T-helper 17 cell (primary cell): ENCODE measurements at places on chromosomes 4 and X.

GRCh38 chrX:105759598-105759997 is 62.7 kb upstream of the NRK start:
- DNase-seq: no peak
- no peak overlapping the region for H3K4me3 ChIP-seq
- H3K27ac ChIP-seq: no peak overlapping the region
- H3K4me1 ChIP-seq: no peaks in the 10 kb centered on the region

GRCh38 chrX:72467135-72467534 is 105.5 kb downstream of the HDAC8 start:
- no peak overlapping the region for H3K27ac ChIP-seq
- H3K4me3 ChIP-seq: no peak overlapping the region

DNA sequence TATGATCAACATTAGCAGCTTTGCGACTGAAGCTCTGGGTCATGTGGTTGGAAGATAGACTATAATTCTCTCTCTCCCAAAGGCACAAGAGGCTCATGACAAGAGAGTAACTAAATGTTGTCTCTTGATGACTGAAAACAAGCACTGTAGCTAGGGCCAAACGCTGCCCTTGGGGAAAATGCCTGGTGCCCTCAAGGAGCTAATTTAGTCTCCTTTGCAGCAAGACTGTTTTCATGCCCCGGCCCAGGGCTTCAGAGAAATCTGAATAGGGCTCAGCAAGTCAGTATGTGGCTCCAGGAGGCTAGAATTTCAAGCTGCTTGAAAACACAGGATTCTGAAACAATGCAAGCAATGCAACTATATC is 411.9 kb downstream of the GPAT3 start:
- no peaks in the 10 kb centered on the region for H3K36me3 ChIP-seq
- DNase-seq: no peak
- H3K27me3 ChIP-seq: peaks cover 7% of the 10 kb centered on the region
- no peak overlapping the region for H3K27ac ChIP-seq

- H3K27ac ChIP-seq: peak overlapping the region; percentile 72
- H3K4me1 ChIP-seq: peaks cover 15% of the 10 kb centered on the region
- H3K36me3 ChIP-seq: peaks cover 6% of the 10 kb centered on the region
- H3K27me3 ChIP-seq: no peaks in the 10 kb centered on the region
- peak overlapping the region; percentile 41 for H3K4me3 ChIP-seq
Measured at GRCh38 chr4:112321776-112322684, 24.9 kb downstream of the ALPK1 start.

DNA sequence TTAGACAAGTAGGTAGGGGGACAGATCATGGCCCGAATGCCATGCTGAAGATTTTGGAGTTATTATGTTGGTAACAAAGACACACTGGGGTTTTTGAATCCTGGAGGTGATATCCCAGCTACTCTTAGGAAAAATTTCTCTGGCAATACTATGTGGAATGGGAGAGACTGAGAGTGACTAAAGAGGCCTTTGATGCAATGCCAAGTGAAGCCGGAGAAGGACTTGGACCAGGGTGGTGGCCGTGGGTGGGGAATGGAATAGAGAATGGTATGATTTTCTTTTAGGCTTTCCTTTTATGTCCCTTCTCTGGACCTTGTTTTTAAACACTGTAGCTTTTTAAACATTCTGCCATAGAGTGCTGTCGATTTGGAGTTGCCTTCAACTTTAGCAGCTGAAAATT is 141.6 kb downstream of the DCLK2 start:
- no peak for DNase-seq
- no peaks in the 10 kb centered on the region for H3K4me1 ChIP-seq
- peaks cover 20% of the 10 kb centered on the region for H3K27me3 ChIP-seq
- H3K4me3 ChIP-seq: no peak overlapping the region
- H3K36me3 ChIP-seq: no peaks in the 10 kb centered on the region

DNA sequence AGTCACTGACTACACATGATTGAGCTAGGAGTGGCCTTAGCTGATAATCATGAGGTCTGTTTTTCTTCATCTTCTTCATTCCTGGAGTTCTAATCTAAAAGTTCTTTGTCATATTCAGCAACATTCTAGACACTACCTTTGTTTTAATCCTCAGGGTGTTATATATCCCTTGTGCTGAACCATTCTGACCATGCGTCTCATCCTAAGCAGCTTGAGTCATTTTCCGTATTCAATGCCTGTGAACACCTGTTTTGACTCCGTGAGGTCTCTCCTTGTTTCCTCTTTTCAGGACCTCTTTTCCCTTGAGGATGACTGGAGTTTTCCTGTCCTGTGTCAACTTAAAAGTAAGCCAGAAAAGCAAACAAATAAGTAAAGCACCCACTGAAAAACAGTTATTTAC is 597.9 kb downstream of the GBA3 start:
- no peak for DNase-seq
- no peaks in the 10 kb centered on the region for H3K27me3 ChIP-seq
- H3K27ac ChIP-seq: no peak overlapping the region

DNA sequence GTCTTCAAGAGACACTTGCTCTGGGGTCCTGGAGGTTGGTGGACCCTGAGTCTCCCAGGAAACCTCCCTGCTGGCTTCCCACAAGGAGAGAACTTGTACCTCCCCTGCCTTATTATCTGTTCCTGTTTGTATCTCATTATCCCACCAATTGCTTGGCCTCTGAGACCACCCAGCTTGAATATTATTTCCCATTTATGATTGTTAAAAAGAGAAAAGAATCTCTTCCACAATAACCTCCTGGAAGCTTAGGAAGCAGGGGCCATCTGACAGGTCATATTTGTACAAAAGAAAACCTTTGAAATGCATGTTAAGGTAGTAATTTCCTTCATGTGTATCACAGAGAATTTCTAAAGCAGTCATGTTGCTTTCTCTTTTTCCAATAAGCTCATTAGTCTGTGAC is 239.5 kb downstream of the FBXW7 start:
- peaks cover 2% of the 10 kb centered on the region for H3K36me3 ChIP-seq
- DNase-seq: no peak
- no peak overlapping the region for H3K27ac ChIP-seq
- peaks cover 3% of the 10 kb centered on the region for H3K4me1 ChIP-seq
- no peak overlapping the region for H3K4me3 ChIP-seq

DNA sequence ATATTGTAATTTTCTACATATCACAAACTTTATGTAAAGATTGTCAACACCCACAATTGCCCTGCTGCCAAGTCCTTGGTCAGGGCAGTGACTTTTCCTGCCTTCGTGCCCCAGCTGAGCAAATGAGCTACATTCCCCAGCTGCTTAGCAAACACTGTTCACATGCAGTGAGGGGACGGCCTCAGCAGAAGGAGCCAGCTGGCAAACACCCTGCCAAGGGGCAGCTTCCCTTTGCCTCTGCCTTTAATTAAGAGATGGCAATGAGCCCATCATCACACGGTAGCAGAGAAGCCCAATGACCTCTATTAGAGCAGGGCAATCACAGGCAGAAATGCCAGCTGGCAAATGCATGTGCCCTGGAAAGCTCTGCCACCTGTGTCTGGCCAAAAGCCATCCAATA is 253.4 kb downstream of the EPHA5 start:
- H3K27ac ChIP-seq: no peak overlapping the region
- H3K36me3 ChIP-seq: no peaks in the 10 kb centered on the region
- no peaks in the 10 kb centered on the region for H3K27me3 ChIP-seq
- no peaks in the 10 kb centered on the region for H3K4me1 ChIP-seq
- H3K4me3 ChIP-seq: no peak overlapping the region

- DNase-seq: no peak
- H3K36me3 ChIP-seq: peaks cover 7% of the 10 kb centered on the region
Measured at GRCh38 chr4:173332963-173333657, 1.0 kb downstream of the HMGB2 start.

GRCh38 chrX:151676196-151676595 is 19.1 kb upstream of the PRRG3 start:
- peaks cover 11% of the 10 kb centered on the region for H3K27me3 ChIP-seq
- no peak overlapping the region for H3K27ac ChIP-seq
- H3K36me3 ChIP-seq: no peaks in the 10 kb centered on the region

DNA sequence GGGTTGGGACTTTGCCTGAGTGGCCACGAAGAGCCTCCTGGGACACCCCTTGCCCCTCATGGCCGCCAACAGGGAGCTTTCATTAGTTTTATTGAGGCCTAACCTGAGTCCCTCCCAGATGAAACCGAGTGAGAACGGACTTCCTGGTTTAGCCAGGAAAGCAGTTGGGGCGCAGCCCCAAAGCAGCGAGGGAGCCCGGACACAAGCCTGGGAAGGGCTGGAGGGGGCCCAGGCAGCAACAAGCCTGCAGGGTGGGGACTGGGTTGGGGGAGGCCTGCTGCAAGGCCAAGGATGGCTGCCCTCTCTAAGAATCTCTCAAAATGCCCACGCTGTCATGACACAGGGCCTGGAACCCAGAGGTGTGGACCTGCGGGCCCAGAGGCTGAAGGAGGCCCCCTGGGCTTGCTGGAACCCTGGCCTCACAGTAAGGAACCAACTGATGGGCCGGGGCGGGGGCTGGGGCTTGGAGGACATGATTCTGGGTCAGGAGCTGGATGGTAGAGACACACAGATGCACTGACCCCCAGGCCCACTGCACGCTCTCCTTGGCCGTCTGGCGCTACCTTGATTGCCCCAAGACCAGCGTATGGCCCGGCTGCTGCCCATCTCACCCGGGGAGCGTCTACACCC is 5.8 kb downstream of the HMX1 start:
- no peak overlapping the region for H3K4me3 ChIP-seq
- H3K36me3 ChIP-seq: peaks cover 8% of the 10 kb centered on the region
- no peak for DNase-seq
- peaks cover 69% of the 10 kb centered on the region for H3K27me3 ChIP-seq
- H3K4me1 ChIP-seq: peaks cover 13% of the 10 kb centered on the region
- no peak overlapping the region for H3K27ac ChIP-seq

- no peak overlapping the region for H3K27ac ChIP-seq
- H3K36me3 ChIP-seq: no peaks in the 10 kb centered on the region
- no peaks in the 10 kb centered on the region for H3K27me3 ChIP-seq
- no peak overlapping the region for H3K4me3 ChIP-seq
Measured at GRCh38 chr4:78902298-78902697, 36.9 kb downstream of the PAQR3 start.

DNA sequence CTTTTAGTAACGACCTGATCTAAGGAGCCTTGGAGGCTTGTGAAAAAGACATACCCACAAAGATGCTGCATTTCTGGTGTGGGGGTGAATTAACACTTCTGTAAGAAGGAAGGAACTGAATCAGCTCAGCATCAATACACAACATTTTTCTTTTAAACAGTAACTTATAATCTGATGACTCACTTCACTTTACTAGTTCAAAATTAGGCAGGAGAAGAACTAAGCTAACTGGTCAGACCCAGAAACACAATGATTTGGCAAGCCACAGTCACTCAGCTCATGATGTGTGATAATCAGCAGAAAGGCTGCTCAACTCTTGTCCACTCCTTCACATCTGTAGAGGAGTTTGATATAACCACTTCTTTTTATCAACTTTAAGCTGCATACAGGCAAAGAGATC is 4.6 kb downstream of the MMAA start:
- peaks cover 30% of the 10 kb centered on the region for H3K4me1 ChIP-seq
- H3K36me3 ChIP-seq: peaks cover 2% of the 10 kb centered on the region
- no peaks in the 10 kb centered on the region for H3K27me3 ChIP-seq
- DNase-seq: no peak
- H3K27ac ChIP-seq: peak overlapping the region; percentile 41

- no peak overlapping the region for H3K4me3 ChIP-seq
- no peak overlapping the region for H3K27ac ChIP-seq
- H3K27me3 ChIP-seq: peaks cover 29% of the 10 kb centered on the region
- H3K4me1 ChIP-seq: peaks cover 4% of the 10 kb centered on the region
Measured at GRCh38 chr4:18686338-18687037, 664.9 kb upstream of the LCORL start.

- no peaks in the 10 kb centered on the region for H3K27me3 ChIP-seq
- no peak overlapping the region for H3K27ac ChIP-seq
- H3K36me3 ChIP-seq: peaks cover 2% of the 10 kb centered on the region
- DNase-seq: no peak
- no peaks in the 10 kb centered on the region for H3K4me1 ChIP-seq
- no peak overlapping the region for H3K4me3 ChIP-seq
Measured at GRCh38 chr4:850323-850945, 24.5 kb upstream of the CPLX1 start.

DNA sequence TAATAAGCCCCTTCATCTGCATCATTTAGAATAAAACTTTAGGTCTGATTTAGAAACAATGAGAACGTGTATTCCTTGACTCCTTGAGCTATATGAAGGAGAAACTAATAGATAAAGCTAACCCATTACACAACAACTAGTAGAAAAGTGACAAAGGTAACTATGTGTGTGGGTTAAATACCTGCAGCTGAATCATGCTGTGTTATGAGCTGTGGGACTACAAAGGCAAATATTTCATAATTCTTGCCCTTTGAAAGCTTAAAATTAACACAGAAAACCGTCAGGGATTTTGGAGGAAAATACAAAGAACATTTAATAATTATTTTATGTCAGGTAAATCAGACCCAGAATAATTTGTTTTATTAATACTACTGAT is 898 bp upstream of the NDP start:
- no peaks in the 10 kb centered on the region for H3K36me3 ChIP-seq
- peak overlapping the region; percentile 88 for H3K4me3 ChIP-seq
- H3K4me1 ChIP-seq: peaks cover 14% of the 10 kb centered on the region
- H3K27ac ChIP-seq: no peak overlapping the region
- no peak for DNase-seq

DNA sequence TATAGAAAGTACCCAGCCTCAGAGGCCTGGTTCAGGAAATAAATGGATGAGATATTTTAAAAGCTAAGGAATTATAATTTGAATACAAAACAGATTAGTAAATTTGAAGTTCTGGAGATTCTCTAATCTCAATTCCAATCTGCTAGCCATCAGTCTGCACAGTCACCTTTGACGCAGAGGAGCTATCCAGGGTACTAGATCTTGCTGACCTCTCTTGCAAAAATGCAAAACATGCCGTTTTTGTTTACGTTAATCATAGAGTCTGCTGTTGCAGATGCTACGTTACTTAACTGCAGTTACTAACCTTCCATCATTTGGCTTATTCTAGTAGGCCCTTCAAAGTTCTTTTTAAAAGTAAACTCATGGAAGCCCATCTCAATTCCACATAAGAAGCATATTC is 10.4 kb downstream of the CCSER1 start:
- H3K4me3 ChIP-seq: no peak overlapping the region
- no peaks in the 10 kb centered on the region for H3K4me1 ChIP-seq
- no peak for DNase-seq
- no peaks in the 10 kb centered on the region for H3K27me3 ChIP-seq

- no peak for DNase-seq
- peak within 1 kb of the TSS; percentile 87 for H3K4me3 ChIP-seq
- H3K27me3 ChIP-seq: peaks cover 60% of the 10 kb centered on the region
- peaks cover 14% of the 10 kb centered on the region for H3K4me1 ChIP-seq
Measured at GRCh38 chr4:152935631-152936445, at the start of gene FHDC1. Gene FHDC1 (plus strand): TSS chr4:152936323. CDS start chr4:152943058, 6,735 bp downstream.

GRCh38 chr4:85268188-85268587 is 206.8 kb upstream of the ARHGAP24 start:
- no peaks in the 10 kb centered on the region for H3K4me1 ChIP-seq
- H3K4me3 ChIP-seq: no peak overlapping the region
- no peak for DNase-seq
- H3K27ac ChIP-seq: no peak overlapping the region
- H3K27me3 ChIP-seq: no peaks in the 10 kb centered on the region
- H3K36me3 ChIP-seq: no peaks in the 10 kb centered on the region

DNA sequence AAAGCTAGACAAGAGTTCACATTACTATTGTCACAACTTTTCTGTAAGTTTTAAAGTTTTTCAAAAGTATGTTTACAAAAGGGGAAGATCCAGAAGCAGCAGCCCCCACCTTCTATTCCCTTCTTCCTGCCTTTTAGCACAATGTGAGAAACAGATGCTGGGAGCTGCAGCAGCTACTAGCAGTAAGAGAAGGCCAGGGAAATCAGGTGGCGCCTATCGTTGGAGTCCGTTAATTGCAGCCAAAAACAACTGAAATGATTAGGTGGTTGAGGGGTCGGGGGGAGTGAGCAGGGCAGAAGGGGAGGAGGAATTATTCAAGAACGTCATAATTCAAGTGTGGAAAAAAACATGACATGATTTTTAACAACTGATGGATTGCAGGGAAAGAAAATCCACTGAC is 27.4 kb downstream of the FRYL start:
- DNase-seq: no peak
- peak overlapping the region; percentile 9 for H3K4me3 ChIP-seq
- peaks cover 6% of the 10 kb centered on the region for H3K36me3 ChIP-seq
- H3K27me3 ChIP-seq: no peaks in the 10 kb centered on the region
- peak overlapping the region; percentile 93 for H3K27ac ChIP-seq
